Fibroblast of pulmonary artery (primary cell): ENCODE measurements at places on chromosomes 11 and 22.

DNA sequence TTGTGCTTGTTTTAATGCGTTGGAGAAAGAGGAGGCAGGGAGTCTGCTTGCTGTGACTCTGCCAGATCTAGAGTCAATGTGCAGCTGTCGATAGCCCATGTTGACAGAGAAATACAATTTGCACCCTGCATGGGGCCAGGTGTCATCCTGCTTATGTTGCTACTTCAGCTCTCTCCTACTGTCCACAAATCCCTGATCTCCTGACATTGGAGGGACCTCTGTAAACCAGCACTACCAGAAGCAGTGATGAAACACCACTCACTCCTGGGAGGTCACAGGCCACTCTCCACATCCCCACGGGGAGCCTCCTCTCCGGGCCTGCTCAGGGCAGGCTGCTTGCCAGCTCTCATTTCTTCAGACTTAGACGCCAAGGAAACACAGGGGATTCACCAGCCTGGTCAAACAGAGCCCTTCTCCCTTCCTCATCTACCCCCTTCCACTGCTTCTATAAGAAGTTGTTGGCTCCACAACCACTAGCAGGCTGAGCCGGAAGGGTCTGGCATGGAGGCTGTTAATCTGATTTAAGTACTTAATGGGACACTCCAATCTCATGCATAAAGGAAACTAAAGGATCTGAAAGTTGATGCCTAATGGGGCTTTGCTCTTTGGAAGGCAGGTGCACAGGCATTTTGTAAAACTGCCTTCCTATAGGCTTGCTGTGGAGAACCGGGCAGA, 29.9 kb upstream of the CSNK2A3 start:
- no peak for DNase-seq

DNA sequence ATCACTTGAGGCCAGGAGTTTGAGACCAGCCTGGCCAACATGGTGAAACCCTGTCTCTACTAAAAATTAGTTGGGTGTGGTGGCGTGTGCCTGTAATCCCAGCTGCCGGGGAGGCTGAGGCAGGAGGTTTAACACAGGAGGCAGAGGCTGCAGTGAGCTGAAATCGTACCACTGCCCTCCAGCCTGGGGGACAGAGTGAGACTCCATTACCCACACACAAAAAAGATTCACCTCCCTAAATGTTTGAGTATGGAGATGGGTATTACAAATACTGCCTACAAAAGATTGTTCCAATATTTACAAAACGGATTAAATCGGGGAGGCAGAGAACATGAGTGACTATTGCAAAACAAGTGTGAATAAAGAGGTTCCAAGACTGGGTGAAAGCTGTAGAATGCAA, 98.3 kb downstream of the PICALM start:
- no peak for DNase-seq

GRCh38 chr11:86760577-86760976, 39.8 kb upstream of the PRSS23 start:
- DNase-seq, result no peak

DNA sequence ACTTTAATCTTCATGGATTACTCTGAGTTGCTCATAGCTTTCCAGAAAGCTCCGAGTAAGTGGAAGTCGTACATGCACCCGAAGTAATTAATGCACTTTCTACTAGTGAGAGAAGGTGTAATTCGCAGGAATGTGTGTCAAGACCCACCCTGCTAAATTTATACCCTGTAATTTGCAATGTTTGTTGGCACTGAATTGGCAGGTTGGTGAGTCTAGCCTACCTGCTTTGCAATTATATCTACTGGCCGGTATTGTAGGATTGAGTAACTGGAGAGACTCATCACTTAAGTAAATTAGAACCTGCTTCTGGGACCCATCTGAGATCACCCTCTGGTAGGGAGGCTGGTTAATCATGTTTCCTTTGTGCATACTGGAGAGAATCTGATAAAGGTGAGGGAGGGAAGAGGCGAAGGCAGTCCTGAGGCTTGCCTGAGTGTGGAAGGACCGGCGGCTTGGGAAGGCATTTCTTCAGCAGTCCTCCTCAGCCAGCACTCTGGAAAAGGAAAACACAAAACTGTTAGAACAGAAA, 63.3 kb downstream of the LDLRAD3 start:
- no peak for DNase-seq

GRCh38 chr22:35432228-35432905, 32.4 kb downstream of the MCM5 start:
- DNase-seq, result no peak

GRCh38 chr22:46730568-46731245, 7.3 kb downstream of the CERK start:
- DNase-seq, result no peak

DNA sequence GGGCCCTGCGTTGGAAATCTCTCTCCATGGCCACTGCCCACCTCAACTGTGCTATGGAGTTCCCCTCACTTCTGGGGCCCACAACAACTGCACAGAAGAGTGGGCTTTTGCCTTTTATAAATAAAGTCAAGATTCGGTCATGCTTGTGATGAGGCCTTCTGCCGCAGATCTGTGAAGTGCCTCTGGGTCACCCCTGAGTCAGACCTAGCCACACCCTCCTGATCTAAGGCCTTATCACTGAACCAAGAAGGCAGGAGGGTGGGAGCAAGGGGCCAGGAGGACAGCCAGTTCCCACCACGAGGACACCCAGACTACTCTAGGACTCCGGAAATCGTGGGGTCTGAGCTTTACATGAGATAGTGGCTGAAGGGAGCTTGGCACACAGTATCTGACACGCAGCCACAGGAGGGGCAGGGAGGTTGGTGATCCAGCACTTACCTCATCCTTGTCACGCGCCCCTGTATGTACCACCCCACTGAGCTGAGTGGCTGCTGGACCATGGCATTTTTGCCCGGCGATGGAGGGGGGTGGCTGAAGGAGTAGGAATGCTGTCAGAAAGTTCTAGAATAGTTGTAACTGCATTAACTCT, 115.7 kb downstream of the ABTB2 start:
- peak; percentile 51 for DNase-seq

GRCh38 chr11:19664886-19665548, 47.6 kb upstream of the NAV2 start:
- DNase-seq, result peak; percentile 84

DNA sequence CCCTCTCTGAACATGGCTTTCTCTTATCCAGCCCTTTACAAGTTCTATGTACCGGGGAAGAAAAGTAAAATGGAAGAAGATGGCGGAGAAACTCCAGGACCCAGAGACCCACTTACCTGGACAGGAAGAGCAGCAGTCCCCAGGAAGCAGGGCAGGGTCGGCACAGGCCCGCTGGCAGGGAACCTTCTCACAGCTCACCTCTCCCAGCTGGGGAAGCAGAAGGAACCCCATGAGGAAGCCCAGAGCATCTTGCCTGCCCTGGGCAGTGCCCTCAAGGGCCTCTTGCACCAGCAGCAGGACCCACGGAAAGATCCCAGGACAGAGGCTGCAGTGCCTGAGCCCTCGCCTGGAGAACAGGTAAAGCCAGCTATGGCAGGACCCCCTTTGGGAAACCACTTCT, 23.4 kb downstream of the PGA5 start:
- no peak for DNase-seq

- peak; percentile 70 for DNase-seq
Measured at GRCh38 chr11:35588627-35589026, 29.6 kb upstream of the FJX1 start.
